ENCODE measurements at places on chromosomes 13 and 19.
A peak's percentile ranks its signal among the peaks of the same experiment; 100 is the strongest.

GRCh38 chr19:56750658-56751057 lies 79.1 kb upstream of the ZNF835 start:
- DNase-seq: no peak

GRCh38 chr13:78045916-78046315 lies 127.3 kb upstream of the EDNRB start:
- no peak for DNase-seq

- no peak for DNase-seq
Measured at GRCh38 chr13:45861322-45861721, 9.8 kb upstream of the SIAH3 start.

DNA sequence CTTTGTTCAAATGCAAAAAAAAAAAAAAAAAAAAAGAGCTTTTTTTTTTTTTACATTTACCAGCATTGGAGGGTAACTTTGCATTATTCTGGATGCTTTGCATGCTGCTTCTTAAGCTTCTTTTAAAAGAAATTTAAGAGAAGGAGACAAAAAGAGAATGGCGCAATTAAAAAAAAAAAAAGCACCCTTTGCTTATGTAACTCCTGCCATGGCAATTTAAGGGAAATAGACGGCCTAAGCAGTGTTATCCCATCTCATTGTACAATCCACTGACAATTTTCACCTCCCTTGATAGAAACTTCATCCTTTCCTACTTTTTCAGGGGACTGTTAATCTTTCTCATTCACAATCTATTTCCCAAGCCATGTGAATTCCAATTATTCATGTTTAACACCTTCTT lies 129.8 kb downstream of the KCTD12 start:
- no peak for DNase-seq

GRCh38 chr13:27006519-27007161 lies 165.0 kb downstream of the USP12 start:
- peak; percentile 85 for DNase-seq

DNA sequence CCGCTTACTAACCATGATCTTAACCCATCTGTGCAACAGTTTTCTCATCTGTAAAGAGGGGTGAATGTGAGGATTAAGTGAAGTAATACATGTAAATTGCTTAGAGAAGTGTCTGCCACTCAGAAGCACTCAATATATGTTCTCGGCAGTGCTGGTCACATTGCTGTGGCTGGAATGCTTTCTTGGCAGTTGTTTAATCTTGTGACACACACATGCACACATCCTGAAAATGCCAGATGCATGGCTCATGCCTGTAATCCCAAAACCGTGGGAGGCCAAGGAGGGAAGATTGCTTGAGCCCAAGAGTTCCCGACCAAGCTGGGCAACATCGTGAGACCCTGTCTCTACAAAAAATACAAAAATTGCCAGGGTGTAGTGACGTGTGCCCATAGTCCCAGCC lies 4.9 kb upstream of the DMKN start:
- no peak for DNase-seq

DNA sequence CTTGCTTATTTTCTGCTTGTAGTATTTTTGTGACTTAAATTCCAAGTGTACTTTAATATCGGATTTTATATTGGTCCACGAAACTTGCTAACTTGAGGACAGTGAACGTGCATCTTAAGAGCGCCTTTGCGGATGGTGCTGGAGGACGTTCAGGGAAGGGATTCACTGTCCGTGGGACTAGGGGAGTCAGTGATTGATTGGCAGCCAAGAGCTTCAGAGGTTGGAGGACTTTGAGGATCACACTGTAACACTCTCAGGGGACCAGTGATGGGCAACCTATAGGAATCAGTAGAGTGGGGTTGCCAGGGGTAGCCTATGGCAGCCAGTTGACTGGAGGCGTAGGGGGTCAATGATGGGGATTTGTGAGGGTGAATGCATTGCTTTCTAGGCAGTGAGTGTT lies 516 bp downstream of the ZNF175 start:
- DNase-seq: no peak

DNA sequence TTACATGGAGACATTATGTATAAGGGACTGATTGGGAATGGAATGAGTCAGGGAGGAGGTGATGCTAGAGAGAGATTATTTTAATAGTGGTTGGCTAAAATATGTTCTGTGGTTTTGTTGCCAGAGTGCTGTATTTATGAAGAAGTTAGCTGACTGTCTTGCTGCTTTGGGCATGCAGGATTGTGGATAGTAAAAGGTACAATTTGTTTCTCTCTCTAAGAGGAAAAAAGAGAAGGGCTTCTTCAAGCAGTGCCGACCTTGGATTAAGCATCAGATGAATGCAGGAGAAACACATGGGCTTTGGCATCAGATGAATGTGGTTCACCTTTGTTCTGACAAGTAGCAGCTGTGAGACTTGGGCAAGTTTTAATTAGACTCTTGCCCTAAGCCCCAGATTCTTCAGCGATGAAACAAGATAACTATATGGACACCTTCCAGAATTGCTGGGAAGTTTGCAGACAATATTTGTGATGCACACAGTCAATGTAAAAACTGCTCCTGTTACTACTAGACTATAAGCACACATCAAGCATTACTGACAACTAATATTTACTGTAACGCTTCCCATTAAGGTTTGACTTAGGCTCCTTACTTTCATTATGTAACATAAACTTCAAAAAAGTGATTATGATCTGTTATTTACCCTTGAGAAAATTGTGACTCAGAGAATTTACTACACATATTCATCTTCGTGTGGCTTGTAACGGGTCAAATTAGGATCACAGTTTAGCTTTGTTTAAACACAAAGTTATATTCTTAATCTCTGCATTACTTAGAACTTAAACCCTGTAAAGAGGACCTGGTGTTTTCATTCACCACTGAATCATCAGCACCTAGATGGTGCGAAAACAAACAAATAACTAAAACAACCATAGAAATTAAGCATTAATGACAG lies 824.0 kb downstream of the PCDH9 start:
- DNase-seq: no peak

DNA sequence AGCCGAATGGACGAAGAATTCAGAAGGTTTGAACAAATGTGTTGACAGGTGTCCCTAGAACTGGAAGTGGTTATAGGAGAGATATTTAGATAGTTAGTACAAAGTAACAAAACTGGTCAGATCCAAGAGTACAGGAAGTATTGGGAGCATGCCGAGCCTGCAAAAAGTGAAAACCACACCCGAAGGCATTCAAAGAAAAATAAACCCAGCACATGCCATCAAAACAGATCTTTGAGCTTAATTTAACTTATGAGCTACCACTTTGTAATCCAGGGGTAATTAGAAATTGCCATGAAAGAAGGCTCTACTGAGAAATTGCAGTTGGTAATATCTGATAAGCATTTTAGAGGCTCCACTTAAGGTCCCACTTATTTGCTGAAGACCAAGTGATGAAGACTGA lies 214.2 kb downstream of the DNAJC15 start:
- DNase-seq: no peak

GRCh38 chr13:29819143-29819542 lies 31.3 kb downstream of the UBL3 start:
- DNase-seq: no peak

DNA sequence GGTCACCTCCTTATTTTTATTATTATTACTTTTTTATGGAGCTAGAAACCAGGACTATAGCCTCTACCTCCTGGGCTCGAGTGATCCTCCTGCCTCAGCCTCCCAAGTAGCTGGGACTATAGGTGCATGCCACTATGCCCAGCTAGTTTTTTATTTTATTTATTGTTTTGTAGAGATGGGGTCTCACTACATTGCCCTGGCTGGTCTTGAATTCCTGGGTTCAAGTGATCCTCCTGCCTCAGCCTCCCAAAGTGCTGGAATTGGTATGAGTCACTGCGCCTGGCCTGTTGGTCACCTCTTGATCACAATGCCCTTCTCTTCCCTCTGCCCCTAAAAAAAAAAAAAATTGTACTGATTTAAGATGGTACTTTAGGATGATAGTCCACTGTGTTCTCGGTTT lies 20.4 kb downstream of the MRPS12 start:
- DNase-seq: no peak

- no peak for DNase-seq
Measured at GRCh38 chr13:110571896-110572777, 10.6 kb upstream of the RAB20 start.

GRCh38 chr13:88761145-88761544 lies 1090.0 kb downstream of the SLITRK5 start:
- no peak for DNase-seq

GRCh38 chr19:47239610-47240296 lies 8.8 kb upstream of the BBC3 start:
- peak; percentile 82 for DNase-seq

Data from NCI-H2081 (cell line).